ENCODE measurements at places on chromosomes 3 and 15.

GRCh38 chr15:29568840-29569532, 253.3 kb downstream of the TJP1 start:
- DNase-seq = peak; percentile 4

DNA sequence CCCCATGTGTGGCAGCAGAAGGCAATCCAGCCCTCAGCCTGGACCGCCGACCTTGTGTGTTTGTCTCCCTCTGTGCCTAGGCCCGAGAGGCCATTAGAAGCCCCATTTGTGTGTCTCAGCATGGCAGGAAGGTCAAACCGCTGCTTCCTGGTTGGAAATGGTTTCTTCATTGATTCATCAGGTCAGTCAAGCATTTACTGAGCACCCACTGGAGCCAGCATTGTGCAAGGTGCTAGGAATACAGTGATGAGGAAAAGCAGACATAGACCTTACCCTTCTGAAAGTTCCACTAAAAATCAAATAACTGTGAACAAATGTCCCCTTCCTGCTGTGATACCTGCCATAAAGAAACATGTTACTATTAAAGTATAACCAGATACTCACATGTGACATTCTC, 265.9 kb upstream of the CTDSPL start:
- no peak for DNase-seq

DNA sequence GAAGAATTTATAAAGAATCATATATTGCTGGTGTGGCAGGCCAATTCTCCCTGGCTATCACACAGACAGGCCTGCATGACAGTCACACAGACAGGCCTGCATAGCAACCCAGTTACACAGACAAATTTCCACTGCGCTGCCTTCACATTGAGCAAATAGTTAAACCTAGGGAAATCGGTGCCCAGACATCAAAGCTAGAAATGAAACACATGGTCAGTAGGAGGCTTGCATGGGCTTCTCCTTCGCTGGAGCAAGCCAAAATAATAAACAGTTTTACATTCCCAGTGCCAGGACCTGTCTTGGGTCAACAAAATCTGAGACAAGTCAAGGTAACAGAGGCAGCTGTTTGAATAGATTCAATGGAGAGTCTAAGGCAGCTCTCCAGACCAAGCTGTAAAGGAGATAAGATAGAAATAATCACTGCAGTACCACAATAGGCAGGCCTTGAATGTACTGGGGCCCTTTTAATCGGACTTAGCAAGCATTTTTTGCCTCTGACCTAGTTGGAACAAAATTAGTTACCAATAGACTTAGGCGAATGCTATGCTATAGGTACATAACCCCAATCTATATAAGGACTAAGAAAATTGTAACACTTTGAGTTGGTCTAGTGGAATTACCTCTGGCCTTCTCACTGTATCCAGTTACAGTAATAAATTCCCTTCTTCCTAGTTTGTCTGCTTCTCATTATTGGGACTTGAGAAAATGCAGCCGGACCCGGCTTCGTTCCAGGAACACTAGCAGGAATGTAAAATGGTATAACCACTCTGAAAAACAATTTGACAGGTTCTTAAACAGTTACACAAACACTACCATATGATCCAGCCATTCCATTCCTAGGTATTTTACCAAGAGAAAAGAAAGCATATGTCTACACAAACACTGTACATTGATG, 274.7 kb upstream of the UBE2E2 start:
- DNase-seq = no peak

- no peak for DNase-seq
Observed at GRCh38 chr3:170829546-170830272, 40.3 kb downstream of the RPL22L1 start.

GRCh38 chr15:70486451-70487386, 276.6 kb downstream of the UACA start:
- DNase-seq = no peak

DNA sequence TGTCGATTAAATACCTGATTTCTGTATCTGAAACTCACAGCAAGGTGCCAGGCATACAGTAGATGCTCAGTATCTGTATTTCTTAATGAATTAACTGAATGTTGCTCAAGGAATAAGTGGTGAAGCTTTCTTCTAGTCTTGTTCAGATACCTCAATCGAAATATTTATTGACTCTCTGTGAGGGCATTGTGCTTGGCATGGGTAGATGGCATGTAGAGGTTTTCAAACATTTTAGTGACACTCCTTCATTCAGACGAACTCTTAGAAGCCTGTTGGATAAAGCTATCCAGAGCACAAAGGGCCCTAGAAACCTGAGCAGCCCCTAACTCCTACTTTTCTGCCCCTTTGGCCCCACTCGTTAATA, 369 bp upstream of the SNX1 start:
- DNase-seq = no peak

DNA sequence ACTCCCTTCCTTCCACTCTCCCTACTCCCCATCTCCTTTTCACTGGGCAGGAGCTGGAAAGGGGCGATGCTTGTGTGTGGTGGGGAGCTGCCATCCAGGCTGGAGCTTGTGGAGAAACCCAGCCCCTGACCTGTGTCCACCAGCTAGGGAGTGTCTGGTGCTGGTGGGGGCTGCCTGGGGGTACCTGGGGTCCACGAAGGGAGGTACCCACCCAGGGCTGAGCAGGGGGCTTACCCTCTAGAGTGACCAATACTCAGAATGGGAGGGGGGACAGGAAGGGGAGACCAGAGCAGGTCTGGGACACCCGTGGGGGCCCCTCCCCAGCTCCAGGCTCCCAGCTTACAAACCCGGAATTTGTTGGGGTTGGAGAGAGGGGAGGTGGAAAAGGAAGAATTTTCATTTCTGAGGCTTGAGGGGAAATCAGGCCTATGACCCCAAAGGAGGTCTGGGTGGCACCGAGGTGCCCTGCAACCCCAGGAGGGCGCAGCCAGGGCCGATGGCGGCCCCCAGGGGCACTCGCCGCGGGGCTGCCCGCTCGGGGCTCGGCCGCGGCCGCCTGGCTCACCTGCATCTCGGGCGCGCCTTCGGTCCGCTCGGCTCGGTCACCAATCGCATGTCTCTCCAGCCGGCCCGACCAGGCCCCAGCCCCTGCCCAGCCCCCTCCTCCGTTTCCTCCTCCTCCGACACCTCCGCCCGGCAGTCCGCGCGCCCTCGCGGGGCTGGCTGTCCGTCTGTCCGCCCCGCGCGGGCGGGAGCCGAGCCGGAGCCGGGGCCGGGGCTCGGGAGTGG, 773 bp downstream of the LINGO1 start:
- no peak for DNase-seq

DNA sequence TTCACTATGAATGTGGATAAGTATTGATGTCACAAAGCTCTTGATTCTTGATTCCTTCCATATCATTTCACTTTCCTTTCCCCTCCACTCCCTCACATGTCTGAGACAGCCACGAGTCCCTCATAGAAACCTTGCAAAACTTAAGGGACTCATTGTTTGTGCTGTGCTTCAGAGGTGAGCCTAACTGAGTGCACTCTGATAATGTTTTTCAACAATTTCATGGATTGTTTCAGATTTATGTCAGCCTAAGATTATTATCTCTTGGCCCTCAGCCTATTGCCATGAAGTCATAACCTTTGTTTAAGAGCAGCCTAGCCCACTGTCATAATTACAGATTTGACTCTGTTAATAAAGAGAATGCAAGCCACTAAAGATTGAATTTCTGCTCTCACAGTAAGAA, 363.6 kb downstream of the MECOM start:
- DNase-seq = no peak

DNA sequence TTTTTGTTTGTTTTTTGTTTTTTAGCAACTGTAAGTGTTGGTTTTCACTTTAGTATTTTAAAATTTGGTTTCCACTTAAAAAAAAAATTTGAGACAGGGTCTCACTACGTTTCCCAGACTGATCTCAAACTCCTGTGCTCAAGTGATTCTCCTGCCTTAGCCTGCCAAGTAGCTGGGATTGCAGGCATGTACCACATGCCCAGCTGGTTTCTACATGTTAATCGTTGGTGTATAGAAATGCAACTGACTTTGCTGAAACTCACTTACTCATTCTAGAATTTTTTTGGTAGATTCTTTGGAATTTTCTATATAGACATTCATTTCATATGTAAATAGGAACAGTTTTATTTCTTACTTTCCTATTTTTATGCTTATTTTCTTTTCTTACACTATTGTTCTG, 244.7 kb upstream of the MRPL3 start:
- DNase-seq = no peak
